ENCODE measurements at places on chromosomes 7 and 10. TPM values are rescaled to one million over a fixed set of nuclear protein-coding genes. Genes with fewer than 3 reads are reported as not detected.
A peak's percentile ranks its signal among the peaks of the same experiment; 100 is the strongest.

GRCh38 chr7:17709599-17709998, 230.7 kb downstream of the SNX13 start:
- H3K4me1 ChIP-seq: no peaks in the 10 kb centered on the region
- H3K27ac ChIP-seq: no peak overlapping the region
- H3K27me3 ChIP-seq: no peaks in the 10 kb centered on the region
- no peak overlapping the region for H3K4me3 ChIP-seq
- no peak for DNase-seq
- no peaks in the 10 kb centered on the region for H3K36me3 ChIP-seq

GRCh38 chr7:110027385-110027784, 1063.5 kb upstream of the LRRN3 start:
- no peaks in the 10 kb centered on the region for H3K36me3 ChIP-seq
- H3K4me1 ChIP-seq: no peaks in the 10 kb centered on the region
- no peak overlapping the region for H3K4me3 ChIP-seq
- H3K27ac ChIP-seq: no peak overlapping the region
- no peak for DNase-seq

MDFIC gene
- 22.9 TPM for total RNA-seq

- H3K27ac ChIP-seq: no peak overlapping the region
- H3K4me3 ChIP-seq: no peak overlapping the region
- H3K36me3 ChIP-seq: no peaks in the 10 kb centered on the region
- H3K4me1 ChIP-seq: no peaks in the 10 kb centered on the region
These were observed 468.6 kb downstream of the XPNPEP1 start for GRCh38 chr10:109454691-109455090.

DNA sequence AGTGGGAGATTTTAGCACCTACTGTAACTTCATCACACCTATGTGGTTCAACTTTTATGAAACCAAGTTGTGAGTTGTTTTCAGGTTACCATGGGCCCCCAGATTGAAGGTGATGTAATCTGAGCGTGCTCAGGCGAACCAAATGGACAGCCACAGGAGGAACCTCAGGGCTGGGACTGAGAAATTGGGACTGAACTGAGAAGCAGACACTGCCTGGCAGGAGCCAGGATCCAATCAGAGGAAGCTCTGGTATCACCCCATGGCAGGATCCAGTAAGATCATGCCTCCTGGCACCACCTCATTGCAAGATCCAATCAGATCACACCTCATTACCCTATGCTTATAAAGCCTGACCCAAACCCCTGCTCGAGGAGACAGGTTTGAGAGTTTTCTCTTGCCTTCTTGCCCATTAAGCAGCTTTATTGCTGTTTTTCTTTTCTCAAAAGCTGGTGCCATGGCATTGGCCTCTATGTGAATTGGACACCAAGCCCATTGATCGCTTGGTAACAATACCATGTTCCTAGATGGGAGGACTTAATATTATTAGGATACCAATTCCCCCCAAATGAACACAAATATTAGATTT, 43.2 kb upstream of the GDF10 start:
- no peaks in the 10 kb centered on the region for H3K27me3 ChIP-seq
- no peak overlapping the region for H3K4me3 ChIP-seq
- peaks cover 42% of the 10 kb centered on the region for H3K4me1 ChIP-seq
- H3K27ac ChIP-seq: no peak overlapping the region

FGFR2 gene
- 16.2 TPM for total RNA-seq

GRCh38 chr7:34296663-34297062, 361.4 kb upstream of the NPSR1 start:
- no peak overlapping the region for H3K27ac ChIP-seq
- H3K36me3 ChIP-seq: no peaks in the 10 kb centered on the region
- no peaks in the 10 kb centered on the region for H3K4me1 ChIP-seq

DNA sequence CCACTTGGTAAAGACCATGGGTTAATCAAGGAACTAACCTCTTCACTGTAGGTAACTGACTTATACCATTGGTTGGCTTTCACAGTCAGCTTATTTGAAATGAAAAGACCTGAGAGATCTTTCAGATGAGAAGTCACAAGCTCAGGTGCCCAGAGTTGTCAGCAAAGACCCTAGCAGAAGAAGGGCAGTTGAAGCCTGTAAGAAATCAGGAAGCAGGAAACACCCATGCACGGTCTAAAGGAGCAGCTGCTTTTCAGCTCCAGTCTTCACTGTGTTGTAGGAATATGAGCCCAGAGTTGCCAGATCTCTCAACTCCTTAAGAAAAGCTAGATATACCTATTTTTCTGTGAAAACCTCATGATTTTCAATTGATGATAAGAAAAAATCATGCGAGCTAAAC, 130.0 kb downstream of the ARID5B start:
- H3K4me3 ChIP-seq: no peak overlapping the region
- no peaks in the 10 kb centered on the region for H3K27me3 ChIP-seq
- no peaks in the 10 kb centered on the region for H3K36me3 ChIP-seq

GRCh38 chr10:27464993-27465392, 39.1 kb upstream of the RAB18 start:
- no peak overlapping the region for H3K4me3 ChIP-seq
- H3K36me3 ChIP-seq: no peaks in the 10 kb centered on the region
- DNase-seq: no peak
- H3K4me1 ChIP-seq: no peaks in the 10 kb centered on the region
- no peaks in the 10 kb centered on the region for H3K27me3 ChIP-seq
- no peak overlapping the region for H3K27ac ChIP-seq

ATOH7 gene
- not detected for total RNA-seq

- no peaks in the 10 kb centered on the region for H3K4me1 ChIP-seq
- H3K36me3 ChIP-seq: no peaks in the 10 kb centered on the region
- DNase-seq: no peak
- no peak overlapping the region for H3K4me3 ChIP-seq
- no peaks in the 10 kb centered on the region for H3K27me3 ChIP-seq
These were observed 58.0 kb downstream of the NEBL start for GRCh38 chr10:20839141-20839540.

PLOD3 gene
- total RNA-seq: 31.5 TPM

GRCh38 chr7:16402091-16402490, 19.2 kb downstream of the CRPPA start:
- H3K27me3 ChIP-seq: no peaks in the 10 kb centered on the region
- H3K36me3 ChIP-seq: no peaks in the 10 kb centered on the region
- no peak for DNase-seq
- no peak overlapping the region for H3K27ac ChIP-seq
- no peak overlapping the region for H3K4me3 ChIP-seq

USP54 gene
- total RNA-seq: 20.1 TPM

ADCYAP1R1 gene
- total RNA-seq: 2.5 TPM

DNA sequence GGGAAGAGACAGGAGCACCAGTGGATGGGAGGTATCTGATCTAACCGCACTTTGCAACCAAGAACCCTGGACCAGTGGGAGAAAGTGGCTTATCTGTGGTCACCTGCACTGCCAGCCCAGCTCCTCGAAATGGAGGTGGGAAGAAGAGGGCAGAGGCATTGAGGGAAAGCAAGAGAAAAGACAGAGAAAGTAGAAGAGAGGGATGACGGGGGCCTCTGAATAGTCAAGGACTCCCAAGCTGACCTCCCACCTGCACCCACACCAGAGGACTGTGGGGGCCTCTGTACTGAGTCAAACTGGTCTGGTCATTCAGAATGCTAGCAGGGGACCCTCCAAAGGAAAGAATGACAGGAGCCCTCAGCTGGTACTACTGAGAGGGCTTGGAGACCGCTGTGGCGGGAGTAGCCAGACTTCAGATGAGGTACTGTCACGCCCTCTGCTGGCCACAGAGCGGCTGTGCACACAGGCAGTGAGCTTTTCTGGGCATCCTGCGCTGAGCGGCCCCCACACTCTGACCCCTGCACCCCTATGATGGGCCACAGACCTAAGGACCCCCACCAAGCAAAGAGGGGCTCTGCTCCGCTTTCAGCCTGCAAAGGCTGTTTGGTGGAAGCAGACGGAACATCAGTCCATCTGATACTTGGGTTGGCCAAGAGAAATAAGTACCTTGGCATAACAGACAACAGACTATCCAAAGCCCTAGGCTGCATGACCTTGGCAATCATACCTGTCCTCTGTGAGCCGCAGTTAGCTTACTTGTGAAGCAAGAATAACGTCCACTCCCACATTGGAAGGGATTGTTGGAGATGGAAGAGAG, 112.9 kb downstream of the COL13A1 start:
- H3K27ac ChIP-seq: no peak overlapping the region
- no peaks in the 10 kb centered on the region for H3K27me3 ChIP-seq
- no peaks in the 10 kb centered on the region for H3K36me3 ChIP-seq
- no peak overlapping the region for H3K4me3 ChIP-seq
- peak; percentile 19 for DNase-seq

DNA sequence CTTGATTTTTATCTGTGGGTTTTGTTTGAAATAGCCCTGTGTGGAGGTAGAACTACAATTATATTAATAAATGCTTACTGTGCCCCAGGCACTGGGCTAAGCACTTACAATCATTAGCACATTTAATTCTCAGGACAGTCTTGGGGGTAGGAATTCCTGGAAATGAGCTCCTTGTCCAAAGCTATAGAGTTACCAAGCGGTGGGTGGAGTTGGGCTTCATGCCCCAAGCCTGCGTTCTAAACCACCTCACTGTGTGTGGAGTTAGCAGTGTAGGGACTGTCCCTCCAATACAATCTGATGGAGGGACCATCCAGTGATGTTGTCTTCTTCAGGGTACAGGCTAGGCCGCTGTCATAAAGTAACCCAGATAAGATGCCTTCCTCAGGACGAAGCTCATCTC, 49.7 kb downstream of the PALD1 start:
- no peaks in the 10 kb centered on the region for H3K27me3 ChIP-seq
- DNase-seq: no peak
- no peak overlapping the region for H3K4me3 ChIP-seq
- H3K36me3 ChIP-seq: no peaks in the 10 kb centered on the region
- no peak overlapping the region for H3K27ac ChIP-seq

GRCh38 chr7:29885626-29886025, 79.3 kb downstream of the WIPF3 start:
- H3K27me3 ChIP-seq: no peaks in the 10 kb centered on the region
- no peak overlapping the region for H3K27ac ChIP-seq
- no peaks in the 10 kb centered on the region for H3K36me3 ChIP-seq
- H3K4me1 ChIP-seq: no peaks in the 10 kb centered on the region

- no peak for DNase-seq
- no peak overlapping the region for H3K27ac ChIP-seq
- H3K4me1 ChIP-seq: no peaks in the 10 kb centered on the region
- H3K4me3 ChIP-seq: no peak overlapping the region
- H3K36me3 ChIP-seq: peaks cover 3% of the 10 kb centered on the region
- H3K27me3 ChIP-seq: no peaks in the 10 kb centered on the region
These were observed 14.9 kb downstream of the GLI3 start for GRCh38 chr7:42222125-42222524.

Data from thoracic aorta (tissue), 2 donors.